ENCODE measurements at places on chromosomes 11 and 22. TPM values are rescaled to one million over a fixed set of nuclear protein-coding genes. Genes with fewer than 3 reads are reported as not detected.

GRCh38 chr11:12815129-12815480 is 140.9 kb downstream of the TEAD1 start:
- DNase-seq = no peak

- DNase-seq = no peak
Measured at GRCh38 chr11:124115782-124116616, 749 bp downstream of the VWA5A start.

DNA sequence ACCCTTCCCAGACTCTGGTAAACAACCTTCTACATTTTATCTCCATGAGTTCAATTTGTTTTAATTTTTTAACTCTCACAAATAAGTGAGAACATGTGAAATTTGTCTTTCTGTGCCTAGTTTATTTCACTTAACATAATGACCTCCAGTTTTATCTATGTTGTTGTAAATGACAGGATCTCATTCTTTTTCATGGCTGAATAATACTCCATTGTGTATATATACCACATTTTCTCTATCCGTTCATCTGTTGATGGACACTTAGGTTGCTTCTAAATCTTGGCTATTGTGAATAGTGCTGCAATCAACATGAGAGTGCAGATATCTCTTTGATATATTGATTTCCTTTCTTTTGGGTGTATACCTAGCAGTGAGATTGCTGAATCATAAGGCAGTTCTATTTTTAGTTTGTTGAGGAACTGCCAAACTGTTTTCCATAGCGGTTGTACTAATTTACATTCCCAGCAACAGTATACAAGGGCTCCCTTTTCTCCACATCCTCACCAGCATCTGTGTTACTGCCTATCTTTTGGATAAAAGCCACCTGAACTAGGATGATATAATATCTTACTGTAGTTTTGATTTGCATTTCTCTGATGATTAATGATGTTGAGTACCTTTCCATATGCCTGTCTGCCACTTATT is 93.9 kb downstream of the ATG16L2 start:
- DNase-seq = no peak

DNA sequence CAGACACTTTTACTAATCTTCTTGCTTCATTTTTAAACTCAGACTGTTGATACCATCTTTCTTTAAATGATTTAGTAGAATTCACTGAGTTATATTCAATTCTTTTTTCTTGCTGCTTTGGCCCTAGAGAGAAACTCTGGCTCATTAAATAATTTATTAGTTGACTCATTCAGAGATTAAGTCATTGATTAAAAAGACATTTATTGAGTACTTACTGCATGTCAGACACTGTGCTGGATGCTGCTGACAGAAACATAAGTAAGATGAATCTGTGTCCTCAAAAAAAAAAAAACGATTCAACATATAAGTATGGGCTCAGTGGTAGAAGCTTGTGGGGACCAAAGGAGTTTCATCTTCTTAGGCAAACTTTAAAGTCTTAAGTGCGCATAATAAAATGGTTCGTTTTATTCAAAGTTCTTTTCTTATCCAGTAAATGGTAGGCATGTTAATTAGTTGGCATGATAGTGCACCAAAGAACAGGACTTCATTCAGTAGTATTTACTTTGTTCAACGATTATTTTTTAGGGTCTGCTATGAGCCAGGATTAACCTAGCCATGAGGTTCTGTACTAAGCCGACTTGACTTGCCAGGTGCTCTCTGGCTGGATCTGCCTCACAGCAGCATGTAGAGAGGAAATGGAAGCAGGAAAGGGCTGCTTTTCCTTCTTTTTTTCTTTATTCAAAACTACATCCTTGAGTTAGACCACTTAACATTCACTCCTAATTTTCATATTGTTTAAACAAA is 281.0 kb upstream of the CTSC start:
- no peak for DNase-seq

DNA sequence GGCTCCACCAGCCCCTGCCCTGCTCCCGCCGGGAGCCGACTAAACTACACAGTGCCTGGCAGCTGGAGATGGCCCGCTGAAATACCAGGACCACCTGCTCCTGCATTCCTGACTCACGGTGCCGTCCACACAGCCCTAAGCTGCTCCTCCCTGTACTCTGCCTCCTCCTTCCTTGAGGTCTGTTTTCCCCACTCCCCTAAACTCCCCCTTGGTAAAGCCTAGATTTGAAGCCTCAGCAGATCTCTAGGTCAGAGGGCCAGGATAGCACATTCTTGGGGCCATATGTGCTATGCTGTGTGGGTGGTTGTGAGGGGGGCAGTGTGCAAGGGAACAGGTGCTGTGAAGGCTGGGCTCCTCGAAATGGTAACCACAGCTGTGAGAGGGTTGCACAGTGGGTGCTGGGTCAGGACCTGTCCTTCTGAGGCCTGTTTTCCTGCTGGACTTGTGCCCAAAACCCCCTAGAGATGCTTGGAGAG is 9.7 kb downstream of the LRFN4 start:
- no peak for DNase-seq

GRCh38 chr11:2665526-2666400 is 34.0 kb downstream of the KCNQ1OT1 start:
- DNase-seq = no peak

GRCh38 chr11:134110252-134110815 is 41.5 kb downstream of the JAM3 start:
- DNase-seq = no peak

DNA sequence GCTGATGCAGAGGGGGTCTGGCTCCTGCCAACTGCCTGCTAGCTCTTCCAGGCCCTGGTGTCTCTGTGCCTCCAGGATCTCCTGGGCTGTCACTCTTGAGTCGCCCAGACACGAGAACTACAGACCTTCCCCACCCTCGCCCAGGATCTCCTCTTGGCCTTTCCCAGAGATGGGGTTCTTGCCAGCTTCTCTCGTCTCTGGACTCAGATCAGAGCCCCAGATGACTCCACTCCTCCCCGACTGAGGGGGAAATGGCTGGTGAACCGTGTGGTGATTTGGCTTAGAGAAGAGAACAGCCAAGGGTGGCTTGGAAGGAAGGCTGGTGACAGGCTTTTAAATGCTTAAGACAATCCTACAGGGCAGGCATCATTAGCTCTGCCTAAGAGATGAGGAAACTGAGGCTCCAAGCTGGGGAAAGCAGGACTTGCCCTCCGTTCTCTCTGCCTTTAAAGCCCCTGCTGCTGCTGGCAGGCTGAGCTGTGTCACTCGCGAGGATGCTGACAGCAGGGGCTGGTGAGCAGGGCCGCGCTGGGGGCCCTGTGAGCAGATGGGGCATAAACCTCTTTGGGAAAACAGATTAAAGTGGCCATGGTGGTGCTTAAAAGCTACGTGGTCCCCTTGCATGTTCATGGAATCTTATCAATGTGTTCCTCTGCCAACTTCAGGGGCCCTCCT is 90.3 kb upstream of the THY1 start:
- DNase-seq = no peak

- DNase-seq = no peak
Measured at GRCh38 chr11:46309814-46310259, 32.4 kb downstream of the CREB3L1 start.

GRCh38 chr11:35227576-35228327 is 88.8 kb downstream of the CD44 start:
- DNase-seq = no peak

DNA sequence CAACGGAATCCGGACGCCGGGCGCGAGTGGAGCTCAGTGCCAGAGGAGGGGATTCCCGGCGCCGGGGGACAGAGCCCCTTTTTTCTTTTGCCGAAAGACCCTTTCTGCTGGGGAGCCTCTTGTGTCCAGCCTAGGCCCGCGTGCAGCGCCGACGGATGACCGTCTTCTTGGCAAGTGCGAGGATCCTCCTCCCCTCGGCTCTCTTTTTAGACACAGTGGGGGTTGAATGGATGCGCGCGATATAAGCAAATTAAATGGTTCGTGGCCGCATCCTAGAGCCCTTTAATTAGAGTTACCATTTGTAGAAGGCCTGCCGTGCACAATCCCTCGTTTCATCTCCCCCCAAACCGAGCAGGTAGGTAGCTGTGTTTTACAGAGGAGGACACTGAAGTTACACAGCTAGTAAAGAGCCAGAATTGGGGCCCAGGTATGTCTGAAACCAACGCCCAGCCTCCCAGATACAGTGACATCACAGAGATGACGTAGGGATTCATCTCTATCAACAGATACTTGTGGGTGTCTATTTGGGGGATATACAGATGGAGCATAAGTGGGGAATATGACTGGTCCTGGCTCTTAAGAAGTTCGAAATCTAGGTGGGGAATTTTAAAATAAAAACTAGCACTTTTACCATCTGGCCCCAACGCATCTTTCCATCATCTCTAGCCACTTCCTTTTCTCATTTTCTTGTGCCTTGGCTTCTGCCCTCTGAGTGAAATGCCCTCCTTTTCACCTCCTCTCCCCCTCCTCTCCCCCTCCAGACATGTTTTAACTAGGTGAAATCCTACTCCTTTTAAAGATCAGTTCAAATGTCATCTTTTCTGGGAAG is 875 bp downstream of the TCP11L1 start:
- no peak for DNase-seq

DNA sequence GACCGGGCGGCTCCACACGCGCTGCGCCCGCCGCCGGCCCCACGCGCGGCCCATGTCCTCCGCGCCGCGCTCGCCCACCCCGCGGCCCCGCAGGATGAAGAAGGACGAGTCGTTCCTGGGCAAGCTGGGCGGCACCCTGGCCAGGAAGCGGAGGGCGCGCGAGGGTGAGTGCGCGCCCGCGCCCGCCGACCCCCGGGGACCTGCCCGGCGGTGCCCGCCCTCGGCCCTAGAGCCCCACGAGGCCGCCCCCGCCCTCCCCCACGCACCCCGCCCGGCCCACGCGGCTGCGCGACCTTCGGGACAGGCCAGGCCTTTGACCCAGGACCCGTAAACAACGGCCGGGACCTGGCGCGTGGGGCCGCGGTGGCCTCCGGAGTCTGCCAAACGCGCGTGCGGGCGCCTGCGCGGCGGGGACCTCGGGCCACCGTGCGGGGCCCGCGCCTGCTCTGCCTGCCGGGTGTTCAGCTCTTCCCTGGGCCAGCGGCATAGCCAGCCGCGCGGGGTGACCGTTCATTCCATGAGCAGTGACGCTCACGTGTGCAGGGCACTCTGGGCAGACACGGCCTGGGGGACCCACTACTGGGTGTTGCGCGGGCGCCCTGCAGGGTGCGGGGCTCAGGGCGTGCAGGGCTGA is at the start of gene PARVB:
TSS of gene PARVB (plus strand) at position 15 of the 634 bp plus-strand sequence. CDS start at position 53, 38 bp downstream.
- DNase-seq = no peak

- no peak for DNase-seq
Measured at GRCh38 chr11:72635933-72636332, 38.3 kb downstream of the PDE2A start.

- DNase-seq = no peak
Measured at GRCh38 chr11:10693509-10694081, at the start of gene IRAG1. TSS of gene IRAG1 (minus strand) at chr11:10693755. CDS start at chr11:10693602, 153 bp downstream.

GRCh38 chr11:109275931-109276330 is 146.1 kb upstream of the C11orf87 start:
- no peak for DNase-seq

DNA sequence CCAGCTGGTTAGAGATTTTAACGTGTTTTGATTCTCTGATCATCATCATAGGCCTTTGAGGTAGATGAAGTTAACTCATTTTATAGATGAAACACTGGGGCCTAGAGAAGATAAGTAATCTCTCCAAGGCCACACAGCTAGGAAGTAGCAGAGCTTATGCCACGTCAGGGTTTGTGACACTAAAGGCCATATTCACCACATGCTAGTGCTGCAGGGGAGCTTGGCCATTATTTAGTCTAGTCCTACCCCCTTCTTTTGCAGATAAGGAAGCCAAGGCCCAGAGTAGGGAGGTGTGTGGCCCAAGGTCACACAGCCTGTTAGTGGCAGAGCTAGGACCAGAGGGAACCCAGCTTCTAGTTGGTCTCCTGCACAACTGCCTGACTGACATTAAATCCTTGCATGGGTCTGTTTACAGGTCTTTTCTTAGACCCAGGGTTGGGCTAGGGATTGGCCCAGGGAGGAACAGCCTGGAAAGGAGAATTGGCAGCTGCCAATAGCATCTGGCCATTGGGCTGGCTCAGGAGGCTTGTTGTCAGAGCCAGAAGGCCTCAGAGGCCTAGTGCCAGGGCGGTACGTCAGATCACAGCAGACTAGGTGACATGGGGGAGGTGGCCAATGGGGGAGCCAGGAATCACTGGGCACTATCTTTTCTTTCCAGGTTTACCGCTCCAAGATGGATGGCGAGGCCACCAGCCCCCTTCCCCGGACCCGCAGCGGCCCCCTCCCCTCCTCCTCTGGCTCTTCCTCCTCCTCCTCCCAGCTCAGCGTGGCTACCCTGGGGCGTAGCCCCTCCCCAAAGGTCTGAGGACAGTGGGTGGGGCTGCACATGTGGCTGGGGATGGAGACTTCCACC is 36.0 kb downstream of the PHLDB1 start:
- DNase-seq = no peak

- DNase-seq = no peak
Measured at GRCh38 chr22:42632096-42632495, 8.3 kb downstream of the ATP5MGL start.

- DNase-seq = no peak
Measured at GRCh38 chr22:41343717-41344116, 38.0 kb upstream of the TEF start.

GRCh38 chr11:90329043-90329442 is 106.2 kb upstream of the CHORDC1 start:
- no peak for DNase-seq

DNA sequence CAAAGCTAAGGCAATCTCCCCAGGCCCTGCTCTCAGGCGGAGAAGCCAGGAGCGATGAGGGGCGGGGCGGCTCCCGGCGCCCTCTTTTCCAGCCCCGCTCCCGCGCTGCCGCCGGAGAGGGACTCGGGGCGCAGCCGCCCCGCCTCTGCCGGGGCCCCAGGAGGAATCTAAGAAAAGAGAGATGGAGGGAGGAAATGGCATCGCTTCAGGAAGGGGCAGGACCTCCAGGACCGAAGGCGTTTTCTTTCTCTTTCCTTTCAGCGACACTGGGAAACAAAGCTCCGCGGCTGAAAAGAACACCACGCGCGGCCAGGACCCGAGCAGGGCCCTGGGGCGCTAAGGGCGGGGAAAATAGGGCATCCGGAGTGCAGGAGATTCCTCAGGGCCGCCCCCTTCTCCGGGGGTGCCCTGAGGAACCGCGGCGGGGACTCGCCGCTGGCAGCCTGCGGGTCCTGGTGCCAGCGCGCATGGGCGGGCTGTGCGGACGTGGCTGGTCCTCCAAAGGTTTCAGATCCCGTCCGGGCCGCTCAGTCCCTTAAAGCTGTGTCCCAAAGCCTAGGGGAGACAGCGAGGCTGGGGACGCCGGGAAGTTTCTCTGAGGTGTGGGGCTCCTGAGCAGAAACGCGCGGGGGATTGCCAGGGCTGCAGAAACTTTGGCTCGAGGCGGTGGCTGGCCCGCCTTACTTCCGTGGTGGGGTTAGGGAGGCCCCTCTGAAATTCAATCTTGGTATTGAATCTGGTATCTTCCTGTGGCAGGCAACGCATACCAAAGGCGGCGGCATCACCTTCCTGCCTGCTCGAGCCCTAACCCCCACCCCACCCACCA is 2.8 kb upstream of the BSX start:
- DNase-seq = no peak

PSMA1 gene
- total RNA-seq = 165 TPM

CCDC73 gene
- not detected for total RNA-seq

MS4A12 gene
- total RNA-seq = not detected

ASPHD2 gene
- 0.46 TPM for total RNA-seq

TMPRSS5 gene
- 0.84 TPM for total RNA-seq

VPS26B gene
- total RNA-seq = 25.4 TPM

TPBGL gene
- total RNA-seq = 0.48 TPM

ACR gene
- total RNA-seq = not detected
